ENCODE measurements at places on chromosomes 1 and 21.

GRCh38 chr1:53766194-53766742 lies 27.3 kb upstream of the GLIS1 start:
- DNase-seq: no peak

- DNase-seq: peak; percentile 39
Observed at GRCh38 chr1:202844935-202845334, 34.2 kb downstream of the PCAT6 start.

GRCh38 chr1:156704166-156704711 lies 1.1 kb downstream of the CRABP2 start:
- DNase-seq: no peak

DNA sequence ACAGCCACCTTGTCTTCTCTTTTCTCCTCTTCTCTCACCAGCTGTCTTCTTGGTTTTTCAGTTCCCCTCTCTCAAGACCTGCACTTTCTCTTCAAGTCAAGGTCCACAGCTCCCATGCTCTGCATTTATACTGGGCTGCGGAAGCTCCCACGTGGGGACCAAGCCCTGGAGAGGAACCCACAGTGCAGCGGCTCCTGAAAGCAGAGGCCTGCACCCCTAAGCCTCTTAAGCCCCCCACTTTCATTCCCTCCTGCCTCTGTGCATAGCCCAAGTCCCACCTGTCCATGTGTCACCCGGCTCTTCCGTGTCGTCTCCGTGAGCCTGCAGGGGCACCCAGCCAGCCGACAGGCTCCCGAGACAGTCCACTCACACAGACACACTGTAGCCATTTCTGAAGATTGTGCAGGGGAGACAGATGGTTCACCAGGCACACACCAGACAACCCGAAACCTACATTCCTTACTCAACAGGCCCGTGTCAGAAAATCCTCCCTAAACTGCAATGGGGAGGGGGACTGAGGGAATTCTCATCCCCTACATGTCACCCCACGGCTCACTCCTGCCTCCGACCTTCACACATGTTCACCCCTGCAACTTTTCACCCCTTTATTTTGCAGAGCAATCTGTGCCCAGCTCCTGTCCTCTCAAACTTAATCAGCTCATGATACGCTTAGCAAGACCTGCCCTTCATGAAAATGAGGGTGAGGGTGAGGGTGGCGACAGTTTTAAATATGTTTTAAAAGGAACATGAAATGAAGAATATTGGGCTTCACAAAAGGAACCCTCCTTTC lies 6.3 kb downstream of the MX2 start:
- DNase-seq: no peak

GRCh38 chr1:8423692-8424538 lies 106.0 kb downstream of the SLC45A1 start:
- DNase-seq: peak; percentile 78
